ENCODE measurements at places on chromosomes 13 and 19. TPM values are rescaled to one million over a fixed set of nuclear protein-coding genes. Genes with fewer than 3 reads are reported as not detected.

The IFI30 gene
- total RNA-seq: not detected

The THSD1 gene
- total RNA-seq: 67.3 TPM

The PRTN3 gene
- not detected for total RNA-seq

The NHLRC3 gene
- total RNA-seq: 7.8 TPM

The OVOL3 gene
- not detected for total RNA-seq

The SBK2 gene
- not detected for total RNA-seq

The ZNF471 gene
- total RNA-seq: 2.7 TPM

The SHC2 gene
- total RNA-seq: 15.4 TPM

The LILRA2 gene
- not detected for total RNA-seq
